MM.1S (cell line): ENCODE measurements at places on chromosomes 2 and 18.

DNA sequence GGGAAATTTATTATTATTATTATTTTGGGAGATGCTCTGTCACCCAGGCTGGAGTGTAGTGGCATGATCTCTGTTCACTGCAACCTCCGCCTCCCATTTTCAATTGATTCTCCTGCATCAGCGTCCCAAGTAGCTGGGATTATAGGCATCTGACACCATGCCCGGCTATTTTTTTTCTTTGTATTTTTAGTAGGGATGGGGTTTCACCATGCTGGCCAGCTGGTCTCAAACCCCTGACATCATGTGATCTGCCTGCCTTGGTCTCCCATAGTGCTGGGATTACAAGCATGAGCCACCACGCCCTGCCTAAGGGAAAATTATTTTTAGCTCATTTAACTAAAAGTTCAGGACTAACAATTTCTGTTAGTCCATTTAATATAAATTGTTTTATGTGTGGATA is 109.2 kb upstream of the SESTD1 start:
- no peak for DNase-seq

- DNase-seq: peak; percentile 39
Measured at GRCh38 chr2:200021449-200022114, 66.2 kb downstream of the MAIP1 start.

GRCh38 chr2:42102024-42102590 is 54.3 kb downstream of the PKDCC start:
- DNase-seq: peak; percentile 92

DNA sequence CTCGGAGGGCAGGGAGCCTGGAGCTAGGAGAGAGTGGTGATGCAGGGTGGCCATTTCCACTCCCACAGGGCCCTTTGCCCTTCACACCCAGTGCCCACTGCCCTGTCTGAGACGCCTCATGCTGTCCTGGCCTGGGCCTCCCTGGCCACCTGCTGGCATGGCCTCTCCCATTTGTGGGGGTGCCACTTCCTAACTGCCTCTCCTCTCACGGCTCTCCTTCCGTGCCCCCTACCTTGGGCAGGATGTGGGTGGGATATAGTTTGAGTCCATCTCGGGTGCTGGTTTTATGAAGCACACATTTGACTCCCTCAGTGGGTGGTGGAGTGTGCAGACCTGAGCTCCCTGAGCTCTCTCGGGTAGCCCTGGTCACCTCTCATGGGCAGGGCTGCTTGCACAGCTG is 46.0 kb downstream of the DGKD start:
- no peak for DNase-seq

DNA sequence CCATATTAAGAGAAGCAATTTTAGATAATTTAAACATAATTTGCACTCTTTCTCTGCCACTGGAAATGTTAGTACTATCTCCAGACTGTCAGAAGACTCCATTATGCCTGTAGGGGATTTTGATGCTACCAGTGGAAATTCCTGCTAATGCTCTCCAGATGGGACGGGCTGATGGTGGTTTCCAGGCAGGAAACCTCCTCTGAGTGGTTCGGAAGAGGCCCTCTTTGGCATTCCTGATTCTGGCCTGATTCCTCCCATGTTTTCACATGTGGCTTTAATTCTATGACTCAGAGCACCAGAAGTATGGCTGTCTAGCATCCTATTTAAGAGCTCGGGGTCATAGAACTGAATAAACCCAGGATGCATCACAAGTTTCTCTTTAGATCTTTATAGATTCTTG is 70.9 kb upstream of the ST6GAL2 start:
- DNase-seq: no peak

- no peak for DNase-seq
Measured at GRCh38 chr2:200461846-200462710, 47.8 kb downstream of the KCTD18 start.

DNA sequence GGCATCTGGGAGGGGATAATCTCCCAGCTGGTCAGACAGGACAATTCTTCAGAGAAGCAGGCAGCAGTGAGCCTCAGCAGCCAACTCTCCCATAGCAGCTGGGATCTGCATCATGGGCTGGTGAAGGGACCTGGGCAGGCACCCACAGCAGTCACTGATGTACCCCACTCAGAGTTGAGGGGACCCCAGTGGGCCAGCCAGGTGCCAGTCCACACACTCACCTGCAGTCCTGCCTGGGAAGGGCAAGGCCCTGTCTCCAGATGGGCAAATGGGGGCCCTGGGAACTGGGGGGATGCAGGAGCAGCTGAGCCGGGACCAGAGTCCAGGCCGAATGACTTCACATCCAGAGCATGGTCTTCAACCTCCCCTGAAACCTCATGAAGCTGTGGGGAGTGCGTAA is 170.4 kb downstream of the ZFP36L2 start:
- DNase-seq: no peak

GRCh38 chr2:45177870-45178269 is 168.6 kb upstream of the SIX2 start:
- no peak for DNase-seq

DNA sequence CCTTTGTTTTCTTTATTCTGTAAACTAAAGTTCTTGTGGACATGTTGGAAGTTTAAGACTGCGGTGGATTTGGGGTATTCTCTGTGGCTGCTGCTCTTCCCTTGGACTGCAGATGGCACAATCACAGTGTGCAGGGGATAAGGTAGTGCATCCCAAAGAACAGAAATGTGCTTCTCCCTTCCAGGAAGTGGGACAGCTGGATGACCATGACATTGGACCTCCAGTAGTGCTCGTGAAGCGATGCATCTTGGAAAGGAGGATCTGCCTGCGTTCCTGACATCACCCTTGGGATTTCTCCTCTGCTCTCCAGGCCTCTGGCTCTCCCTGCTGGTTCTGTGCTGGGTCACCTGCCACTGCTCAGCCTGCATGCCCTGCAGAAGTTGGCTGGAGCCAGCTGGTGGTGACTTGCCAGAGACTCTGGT is 109.9 kb downstream of the SLC4A3 start:
- no peak for DNase-seq

- no peak for DNase-seq
Measured at GRCh38 chr2:96953611-96953978, 32.8 kb downstream of the FAM178B start.

GRCh38 chr18:58015065-58015780 is 28.8 kb upstream of the NEDD4L start:
- peak; percentile 32 for DNase-seq

GRCh38 chr2:26710743-26711456 is 18.4 kb downstream of the KCNK3 start:
- no peak for DNase-seq

DNA sequence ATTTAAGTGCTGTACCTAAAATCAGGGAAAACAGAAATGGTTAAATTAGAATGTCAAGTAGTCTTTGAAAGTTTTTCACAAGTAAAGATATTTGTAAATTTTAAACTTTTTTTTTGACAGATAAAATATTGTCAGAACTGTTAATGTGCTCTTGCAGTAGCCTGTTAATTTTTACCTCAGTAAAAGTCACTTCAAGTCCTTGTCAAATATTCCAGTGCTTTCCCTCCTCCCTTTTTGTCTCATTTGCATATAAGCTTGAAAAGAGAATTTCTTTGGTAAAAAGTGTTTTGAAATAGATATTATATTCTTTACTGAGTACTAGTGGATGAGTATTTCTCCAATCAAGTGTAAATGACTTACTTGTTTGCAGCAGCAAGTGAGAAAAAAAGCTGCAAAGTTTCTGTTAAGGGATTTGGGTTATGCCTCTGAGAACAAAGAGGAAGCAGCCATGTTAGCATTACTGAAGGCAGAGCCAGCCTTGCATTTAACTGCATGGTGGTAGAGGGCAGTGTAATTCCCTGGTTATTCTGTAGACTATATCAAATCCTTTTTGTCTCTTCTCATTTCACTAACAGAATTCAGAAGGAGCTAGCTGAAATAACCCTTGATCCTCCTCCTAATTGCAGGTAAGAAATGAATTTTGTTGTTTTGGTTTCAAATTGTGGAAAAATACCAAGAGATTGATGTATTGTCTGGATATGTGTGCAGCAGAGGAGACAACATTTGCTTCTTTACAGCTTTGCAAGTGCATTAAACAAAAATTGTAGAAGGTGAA is 3.2 kb downstream of the UBE2E3 start:
- DNase-seq: peak; percentile 55

DNA sequence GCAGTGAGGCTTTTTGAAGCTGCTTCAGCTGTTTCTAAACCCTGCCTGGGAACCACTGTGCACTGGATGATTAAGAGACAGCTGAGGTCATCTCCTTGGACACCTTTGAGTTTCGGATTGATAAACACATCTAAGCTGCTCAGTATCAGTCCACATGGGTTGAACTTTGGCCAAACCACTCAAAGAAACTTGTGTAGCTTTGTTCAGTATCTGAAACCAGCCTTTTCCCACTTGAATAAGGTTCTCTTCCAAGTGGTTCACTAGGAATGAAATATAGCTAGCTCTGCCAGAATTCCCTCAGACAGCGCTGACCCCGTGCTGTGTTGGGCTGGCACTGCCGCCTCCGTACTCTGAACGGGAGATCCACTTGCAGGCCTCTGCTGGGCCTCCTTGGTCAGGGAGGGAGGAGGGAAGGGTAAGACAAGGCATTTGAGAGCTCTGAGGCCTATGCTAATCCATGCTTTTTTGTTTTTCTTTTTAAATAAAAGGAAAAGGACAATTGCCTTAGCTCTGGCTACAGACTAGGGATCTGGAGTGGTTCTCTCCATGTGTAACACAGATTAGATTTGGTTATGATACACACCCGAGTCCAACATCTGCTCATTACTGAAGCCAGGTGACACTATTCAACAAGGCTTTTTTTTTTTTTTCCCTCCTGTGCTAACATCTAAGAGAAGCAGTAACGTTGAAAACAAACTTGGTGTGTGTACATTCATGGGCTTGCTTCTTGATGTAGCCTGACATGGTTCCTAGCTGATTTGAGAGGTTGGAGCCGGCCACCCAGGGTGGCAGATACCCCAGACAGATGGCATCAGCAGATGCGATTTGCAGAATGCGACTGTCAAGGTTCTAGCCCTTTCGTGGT is 67.7 kb downstream of the NCK2 start:
- DNase-seq: peak; percentile 89

- no peak for DNase-seq
Measured at GRCh38 chr2:49241501-49241900, 87.2 kb upstream of the FSHR start.

DNA sequence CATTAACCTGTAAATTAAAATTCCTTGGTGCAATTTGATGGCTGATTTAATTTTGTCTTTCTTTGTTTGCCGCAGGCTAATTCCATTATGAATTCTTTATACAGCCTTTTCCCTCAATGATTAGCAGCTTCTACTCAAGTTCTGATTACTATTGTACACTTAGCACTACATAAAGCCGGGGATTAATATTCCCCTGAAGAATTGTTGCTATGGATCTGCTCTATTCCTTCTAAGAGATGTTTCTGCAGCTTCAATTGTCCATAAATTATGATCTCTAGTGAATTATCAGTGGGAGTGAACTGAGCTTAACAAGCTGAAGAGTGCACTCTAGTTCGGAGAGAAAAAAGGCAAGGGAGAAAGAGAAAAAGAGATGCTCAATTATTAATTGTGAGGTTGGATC is 433.7 kb upstream of the SPRED2 start:
- no peak for DNase-seq

GRCh38 chr2:68762665-68763064 is 28.1 kb downstream of the ARHGAP25 start:
- DNase-seq: peak; percentile 84

DNA sequence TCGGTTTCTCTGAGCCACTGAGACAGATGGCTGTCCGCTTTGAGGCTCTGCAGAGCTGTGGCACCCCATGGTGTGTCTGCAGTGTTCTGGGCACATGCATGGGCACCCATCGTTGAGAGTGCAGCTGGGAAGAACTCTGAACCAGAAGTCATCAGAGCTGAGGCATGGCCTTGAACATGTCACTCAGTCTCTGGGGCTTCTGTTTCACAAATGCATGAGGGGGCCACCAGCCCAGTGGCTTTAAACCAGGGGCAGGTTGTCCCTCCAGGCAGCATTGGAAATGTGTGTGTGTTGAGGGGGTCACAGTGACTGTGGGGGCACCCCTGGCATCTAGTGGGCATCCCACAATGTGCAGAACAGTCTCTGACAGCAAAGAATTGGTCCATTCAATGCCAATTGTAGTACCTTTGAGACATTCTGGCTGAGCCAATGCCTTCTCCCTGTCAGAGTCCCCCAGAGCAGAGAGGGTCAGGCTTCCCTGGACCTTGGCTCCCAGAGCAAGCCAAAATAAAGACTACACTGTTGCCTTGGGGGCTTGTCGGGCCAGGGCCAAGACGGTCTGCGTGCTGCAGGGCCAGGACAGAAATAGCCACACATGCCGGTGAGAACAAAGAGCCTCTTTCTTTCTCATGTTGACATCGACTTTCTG is 9.3 kb upstream of the PSMD1 start:
- DNase-seq: no peak

DNA sequence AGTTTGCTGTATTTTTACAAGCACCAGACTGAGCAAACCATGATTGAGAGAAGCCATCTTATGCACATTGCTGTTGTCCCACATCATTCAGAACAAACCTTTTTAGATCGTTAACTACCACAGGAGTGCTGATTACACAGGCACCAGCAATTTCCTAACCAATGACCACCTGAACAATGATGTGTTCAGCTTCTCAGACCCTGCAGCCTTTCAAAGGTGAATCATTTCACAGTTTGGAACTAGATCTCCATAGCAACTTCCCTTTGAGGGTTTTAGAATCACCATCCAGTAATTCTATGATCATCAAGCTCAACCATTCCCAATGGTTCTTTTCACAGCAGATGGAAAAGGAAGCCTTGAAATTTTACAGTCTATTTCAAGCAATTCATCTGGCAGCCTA is 71.4 kb downstream of the OLA1 start:
- DNase-seq: no peak

- DNase-seq: no peak
Measured at GRCh38 chr18:58221060-58221725, 177.2 kb downstream of the NEDD4L start.

GRCh38 chr2:18506883-18507509 is 53.5 kb downstream of the RDH14 start:
- DNase-seq: no peak

- peak; percentile 68 for DNase-seq
Measured at GRCh38 chr2:132037527-132038178, 124.1 kb downstream of the ANKRD30BL start.

DNA sequence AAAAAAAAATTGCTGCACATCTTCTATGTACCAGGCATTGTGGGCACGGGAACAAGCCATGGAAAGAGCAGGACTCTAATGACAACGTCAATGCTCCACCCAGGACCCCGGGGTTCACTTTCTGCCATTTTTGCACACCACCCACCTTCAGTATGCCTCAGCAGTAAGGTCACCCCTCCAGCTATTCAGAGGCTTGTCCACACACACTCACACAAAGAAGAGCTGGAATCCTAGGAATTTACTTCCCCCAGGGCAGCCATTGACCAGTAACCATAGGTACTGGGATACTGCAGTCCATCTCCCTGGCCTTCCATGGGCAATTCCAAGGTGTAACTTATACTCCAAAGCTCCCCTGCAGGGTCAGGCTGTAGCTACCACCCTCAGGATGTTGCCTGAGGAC is 170.8 kb downstream of the SUCLG1 start:
- DNase-seq: no peak

GRCh38 chr18:40013001-40013609 is 1941.9 kb upstream of the PIK3C3 start:
- no peak for DNase-seq

GRCh38 chr2:48459921-48460320 is 70.0 kb upstream of the STON1 start:
- no peak for DNase-seq

GRCh38 chr2:42328148-42328833 is 32.7 kb downstream of the COX7A2L start:
- DNase-seq: peak; percentile 39

GRCh38 chr2:172297531-172297930 is 129.9 kb upstream of the ITGA6 start:
- DNase-seq: no peak
